Cortex of kidney (tissue), 1 donor: ENCODE measurements at places on chromosomes 4 and X.
A peak's percentile ranks its signal among the peaks of the same experiment; 100 is the strongest.

GRCh38 chr4:170026253-170027021 is at the start of gene MFAP3L:
Gene MFAP3L, minus strand, starts transcription at chr4:170026395. Its CDS starts 20,518 bp downstream, at chr4:170005877.
- peak; percentile 32 for DNase-seq

DNA sequence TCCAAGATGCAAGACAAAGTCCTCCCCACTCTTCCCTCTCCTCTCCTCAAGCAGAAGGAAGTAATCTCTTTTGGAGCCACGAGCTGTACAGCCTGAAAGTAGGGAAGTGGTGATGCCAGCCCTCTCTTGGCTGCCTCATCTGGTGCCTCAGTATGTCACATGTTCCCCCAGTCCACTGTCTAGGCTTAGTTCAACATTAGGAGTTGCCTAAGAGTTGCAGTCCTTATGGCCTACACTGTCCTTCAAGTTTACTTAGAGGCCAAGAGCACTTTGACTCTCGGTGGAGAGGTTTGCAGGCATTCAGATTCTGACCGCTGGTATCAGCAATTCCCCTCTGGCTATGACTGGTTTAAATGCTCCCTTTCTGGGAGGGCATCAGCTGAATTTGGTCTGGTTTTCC is 735.6 kb downstream of the GLUD2 start:
- DNase-seq, result no peak

DNA sequence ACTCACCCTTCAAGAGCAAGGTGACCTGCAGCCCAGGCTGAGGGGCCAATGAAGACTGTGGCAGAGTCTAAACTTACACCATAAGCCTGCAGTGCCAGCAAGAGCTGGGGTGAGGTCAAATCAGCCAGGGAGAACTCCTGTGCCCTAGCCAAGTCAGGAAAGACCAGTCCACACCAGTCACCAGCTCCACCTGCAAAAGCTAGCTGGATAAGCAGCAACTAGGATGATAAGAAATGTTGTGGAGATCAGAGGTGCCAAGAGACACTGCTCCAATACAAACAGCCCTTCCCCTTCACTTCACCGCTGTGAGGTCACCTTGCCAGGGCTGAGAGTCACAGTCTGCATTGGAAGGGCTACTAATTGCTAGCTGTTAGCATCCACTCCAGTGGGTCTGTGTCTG is 31.3 kb downstream of the NIPAL1 start:
- DNase-seq, result no peak

- DNase-seq, result no peak
Measured at GRCh38 chr4:155548173-155548572, 118.5 kb upstream of the GUCY1A1 start.

GRCh38 chr4:76709772-76710090 is 188.2 kb downstream of the SOWAHB start:
- no peak for DNase-seq

DNA sequence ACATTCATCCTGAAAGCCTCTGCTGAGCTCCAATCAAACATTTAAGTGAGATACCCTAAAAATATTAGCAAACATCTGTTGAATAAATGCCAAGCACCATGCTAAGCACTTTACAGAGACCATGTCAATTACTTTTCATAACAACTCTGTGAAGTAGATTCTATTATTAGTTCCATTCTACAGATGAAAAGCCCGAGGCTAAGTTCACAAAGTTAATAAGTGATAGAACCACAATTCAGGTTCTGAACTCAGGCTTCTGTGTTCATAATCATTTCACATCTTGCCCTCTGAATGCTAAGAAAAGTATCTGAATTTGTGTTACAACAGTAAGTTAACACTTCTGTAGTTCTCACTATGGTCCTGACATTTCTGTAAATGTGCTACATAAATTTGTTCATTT is 27.4 kb downstream of the SEL1L3 start:
- DNase-seq, result no peak

DNA sequence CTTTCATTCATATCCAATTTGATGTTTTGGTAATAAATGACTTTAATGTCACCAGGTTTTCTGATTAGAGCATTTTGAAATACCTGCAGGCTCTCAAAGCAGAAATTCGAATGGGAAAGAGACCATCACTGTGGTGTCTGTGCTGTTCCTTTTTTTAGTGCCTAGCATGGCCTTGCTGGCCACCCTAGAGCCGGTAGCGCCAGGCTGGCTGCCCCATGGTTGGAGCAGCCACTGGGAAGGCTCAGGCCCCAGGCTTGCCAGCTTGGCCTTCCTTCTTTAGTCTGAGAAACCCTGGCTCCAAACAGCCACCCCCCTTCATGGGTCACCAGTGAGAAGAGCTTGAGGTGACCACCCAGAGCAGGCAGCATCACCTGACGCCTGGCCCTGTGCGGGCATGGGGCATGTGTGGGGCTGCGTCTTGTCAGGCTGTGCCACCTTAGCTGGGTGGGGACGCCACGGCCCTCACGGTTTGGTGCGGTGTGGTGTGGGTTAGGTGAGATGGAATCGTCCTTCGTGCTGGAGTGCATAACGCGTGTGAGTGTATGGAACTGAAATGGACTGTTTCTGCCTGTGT is 30.0 kb downstream of the TRMT44 start:
- no peak for DNase-seq

- no peak for DNase-seq
Measured at GRCh38 chr4:156261230-156261629, 307.6 kb upstream of the CTSO start.
